ENCODE measurements at places on chromosomes 11 and 22. TPM values are rescaled to one million over a fixed set of nuclear protein-coding genes. Genes with fewer than 3 reads are reported as not detected.

Gene GALNT18
- 26.8 TPM for total RNA-seq

Gene NUMA1
- total RNA-seq = 102 TPM

DNA sequence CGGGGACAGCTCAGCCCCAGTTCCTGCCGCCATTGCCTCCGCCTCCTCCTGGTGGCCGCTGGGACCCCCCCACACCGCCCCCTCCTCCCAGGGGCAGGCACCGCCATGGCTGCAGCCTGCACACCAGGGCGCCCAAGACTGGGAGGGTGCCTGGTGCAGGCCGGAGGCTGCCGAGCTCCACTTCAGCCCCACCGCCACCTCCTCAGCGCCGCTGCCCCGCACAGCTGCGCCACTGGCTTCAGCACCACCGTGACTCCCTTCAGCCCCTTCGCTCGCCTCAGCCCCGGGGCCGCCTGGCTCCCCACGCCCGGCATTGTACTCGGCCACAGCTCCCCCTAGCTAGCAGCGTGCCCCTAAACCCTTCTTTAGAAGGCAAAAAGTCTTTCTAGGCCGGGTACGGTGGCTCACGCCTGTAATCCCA lies 131.1 kb downstream of the CRYBB2 start:
- no peak for DNase-seq

- no peak for DNase-seq
Measured at GRCh38 chr11:112656772-112657428, 304.3 kb upstream of the NCAM1 start.
